ENCODE measurements at places on chromosomes 7 and 10.

- peak; percentile 62 for DNase-seq
These were observed 1.5 kb downstream of the DOCK4 start for GRCh38 chr7:112204499-112205342.

DNA sequence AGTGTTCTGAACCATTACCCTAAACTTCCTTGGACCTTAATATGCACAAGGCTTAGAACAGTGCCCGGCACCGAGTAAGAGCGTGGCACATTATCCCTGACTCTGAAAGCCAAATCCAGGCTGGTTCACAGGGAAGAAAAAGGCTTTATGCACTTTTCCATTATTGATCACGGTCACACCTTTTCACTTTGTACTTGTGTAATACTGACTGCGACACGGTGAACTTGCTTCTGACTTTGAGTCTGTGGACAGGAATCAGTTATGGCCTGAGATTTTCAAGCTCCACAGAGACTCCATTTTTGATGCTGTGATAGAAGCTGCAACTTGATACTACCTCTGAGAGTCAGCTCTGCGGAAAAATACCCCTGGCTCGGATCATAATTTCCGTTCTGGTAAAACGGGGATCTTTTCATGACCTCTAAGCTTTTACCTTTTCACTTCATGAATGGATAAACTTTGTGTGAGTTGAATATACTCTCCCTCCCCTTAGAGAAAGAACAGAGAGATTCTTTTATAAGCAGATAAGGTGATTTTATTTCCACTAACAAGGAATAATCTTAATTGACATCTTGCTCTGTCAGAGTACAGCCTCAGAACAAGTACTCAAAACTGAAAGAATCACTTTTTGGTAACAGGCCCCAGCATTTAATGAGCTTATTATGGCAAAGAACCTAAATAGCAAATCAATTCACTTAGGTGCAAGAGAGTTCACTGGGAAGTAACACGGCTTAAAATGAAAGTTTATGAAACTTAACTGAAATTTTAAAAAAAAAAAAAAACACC lies 88.8 kb downstream of the ELMO1 start:
- no peak for DNase-seq

GRCh38 chr7:30924624-30925023 lies 13.0 kb downstream of the AQP1 start:
- DNase-seq, result no peak

DNA sequence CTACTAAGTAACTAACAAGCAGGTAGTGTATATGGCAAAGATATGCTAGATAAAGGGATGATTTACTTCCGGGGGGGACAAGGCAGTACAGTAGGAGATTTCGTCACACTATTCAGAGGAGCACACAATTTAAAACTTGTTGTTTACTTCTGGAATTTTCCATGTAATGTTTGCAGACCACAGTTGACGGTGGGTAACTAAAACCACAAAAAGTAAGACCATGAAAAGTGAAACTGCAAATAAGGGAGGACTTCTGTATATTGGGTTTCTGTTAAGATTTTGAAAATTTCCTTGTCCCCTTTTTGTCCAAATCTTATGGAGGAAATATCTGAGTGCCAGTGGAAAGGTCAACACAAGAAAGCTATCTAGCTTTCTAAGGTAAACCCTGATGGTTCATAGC lies 170.0 kb downstream of the ELAPOR2 start:
- no peak for DNase-seq

- DNase-seq, result peak; percentile 40
These were observed 50.8 kb downstream of the C10orf120 start for GRCh38 chr10:122648599-122649428.

GRCh38 chr10:22977751-22978150 lies 49.9 kb downstream of the ARMC3 start:
- DNase-seq, result no peak

- DNase-seq, result no peak
These were observed 122.6 kb upstream of the LSM8 start for GRCh38 chr7:118061386-118061785.

- DNase-seq, result no peak
These were observed 70.1 kb upstream of the ARHGAP21 start for GRCh38 chr10:24793648-24794379.

GRCh38 chr7:102988631-102989560 lies 76.1 kb downstream of the LRRC17 start:
- DNase-seq, result no peak

GRCh38 chr10:89615112-89615511 lies 29.9 kb downstream of the PANK1 start:
- DNase-seq, result no peak

GRCh38 chr10:73131301-73131700 lies 21.0 kb downstream of the NUDT13 start:
- DNase-seq, result no peak

- peak; percentile 85 for DNase-seq
These were observed 227.7 kb downstream of the CUX1 start for GRCh38 chr7:102044984-102045673.

- no peak for DNase-seq
These were observed 59.7 kb upstream of the CDK14 start for GRCh38 chr7:90536449-90536848.

DNA sequence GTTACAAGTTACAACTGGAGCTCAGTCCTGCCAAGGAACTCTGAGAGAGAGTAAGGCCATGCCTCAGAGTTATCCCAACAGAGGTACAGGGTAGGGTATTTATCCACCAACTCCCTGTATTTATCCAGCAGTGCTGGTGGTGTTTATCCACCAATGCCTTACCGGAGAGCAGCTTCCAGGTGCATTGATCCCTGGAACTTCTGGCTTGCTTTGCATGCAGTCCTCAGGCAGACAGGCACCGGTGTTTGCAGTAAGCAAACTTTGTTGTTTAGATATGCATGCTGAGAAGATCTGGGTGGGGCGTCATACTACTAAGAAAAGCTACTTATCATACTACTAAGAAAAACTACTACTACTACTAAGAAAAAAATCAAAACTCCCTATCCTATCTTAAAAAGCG lies 92.4 kb downstream of the CYP26A1 start:
- DNase-seq, result no peak

DNA sequence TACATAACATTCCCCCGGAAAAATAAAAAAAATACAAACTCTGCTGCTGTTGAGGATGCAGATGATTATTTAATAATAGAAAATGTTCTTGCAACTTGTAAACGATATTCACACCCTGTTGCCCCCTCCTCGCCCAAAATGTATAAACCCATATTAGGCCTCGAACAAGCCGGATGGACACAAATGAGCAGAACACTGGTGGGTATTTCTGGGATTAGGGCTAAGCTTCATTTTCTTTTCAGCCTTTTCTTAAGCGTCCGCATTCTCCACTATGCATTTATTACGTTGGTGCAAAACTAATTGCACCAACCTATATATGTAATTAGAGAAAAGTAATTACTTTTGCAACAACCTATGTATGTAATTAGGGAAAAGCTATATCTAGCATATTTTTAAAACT lies 349 bp upstream of the GNG11 start:
- DNase-seq, result no peak

- no peak for DNase-seq
These were observed 37.1 kb downstream of the MAT1A start for GRCh38 chr10:80252296-80252887.

GRCh38 chr10:48430402-48430993 lies 124.0 kb downstream of the MAPK8 start:
- no peak for DNase-seq

DNA sequence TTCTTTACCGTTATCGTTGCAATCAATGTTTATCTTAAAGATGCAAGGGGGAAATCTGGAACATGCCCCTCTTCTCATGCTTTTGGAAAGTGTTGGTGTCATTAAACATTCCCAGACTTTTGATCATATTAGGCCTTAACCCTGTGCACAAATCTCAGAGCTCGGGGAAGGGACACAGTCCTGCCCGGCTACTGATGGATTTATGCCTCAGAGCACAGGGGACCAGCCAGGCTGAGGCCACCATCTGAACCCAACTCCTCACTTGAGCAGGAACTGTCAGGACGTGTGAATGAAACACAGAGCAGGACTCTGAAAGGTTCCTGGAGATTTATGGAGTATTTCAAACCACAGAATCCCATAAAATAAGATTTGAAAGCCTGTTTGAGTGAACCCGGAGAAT lies 132.0 kb upstream of the CXCL12 start:
- no peak for DNase-seq

DNA sequence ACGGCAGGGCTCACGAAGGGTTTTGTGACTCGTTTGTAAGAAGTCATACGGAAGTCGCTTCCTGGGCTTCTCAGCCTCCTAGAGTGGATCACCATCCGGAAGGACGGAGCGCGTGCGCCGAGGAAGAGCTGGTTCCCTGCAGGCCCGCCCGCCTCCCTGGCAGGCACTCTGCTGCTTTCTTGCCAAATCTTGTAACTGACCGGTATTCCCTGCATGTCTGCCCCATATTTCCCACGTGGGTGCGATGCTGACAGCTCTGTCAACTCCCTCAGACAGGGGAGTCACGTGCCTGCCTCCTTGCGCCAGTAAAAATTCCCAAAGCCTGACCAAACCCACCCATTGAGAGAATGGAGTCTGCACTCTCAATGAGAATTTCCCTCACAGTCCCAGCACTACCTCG lies 12.7 kb downstream of the SHH start:
- DNase-seq, result no peak

DNA sequence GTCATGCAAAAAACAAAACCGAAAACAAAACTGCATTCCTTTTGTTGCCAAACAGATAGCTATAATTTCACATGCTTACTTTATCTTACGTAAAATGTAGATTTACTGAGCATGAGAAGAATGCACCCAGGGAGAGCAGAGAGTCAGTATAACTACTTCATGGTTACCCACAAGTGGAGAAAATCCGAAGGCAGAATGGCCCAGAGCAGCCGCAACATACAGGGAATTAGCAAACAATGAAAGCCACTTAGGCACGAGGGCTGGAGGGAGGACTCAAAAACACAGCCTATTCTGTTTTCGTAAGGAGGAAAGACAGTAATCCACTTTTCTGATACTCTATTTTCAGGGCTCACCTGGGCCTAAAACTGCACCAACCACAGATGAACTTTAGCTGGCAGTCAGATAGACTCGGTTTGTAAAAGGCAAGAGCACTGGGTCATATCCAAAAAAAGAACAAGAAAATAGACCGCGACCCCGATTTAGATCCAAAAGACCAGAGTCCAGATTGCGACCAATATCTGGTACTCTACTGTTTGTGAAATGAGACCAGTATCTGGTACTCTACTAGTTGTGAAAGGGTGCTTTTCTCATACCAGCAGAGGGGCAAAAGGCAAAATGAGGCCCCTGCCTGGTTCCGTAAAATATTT lies 1.3 kb downstream of the ITPRIP start:
- DNase-seq, result no peak

DNA sequence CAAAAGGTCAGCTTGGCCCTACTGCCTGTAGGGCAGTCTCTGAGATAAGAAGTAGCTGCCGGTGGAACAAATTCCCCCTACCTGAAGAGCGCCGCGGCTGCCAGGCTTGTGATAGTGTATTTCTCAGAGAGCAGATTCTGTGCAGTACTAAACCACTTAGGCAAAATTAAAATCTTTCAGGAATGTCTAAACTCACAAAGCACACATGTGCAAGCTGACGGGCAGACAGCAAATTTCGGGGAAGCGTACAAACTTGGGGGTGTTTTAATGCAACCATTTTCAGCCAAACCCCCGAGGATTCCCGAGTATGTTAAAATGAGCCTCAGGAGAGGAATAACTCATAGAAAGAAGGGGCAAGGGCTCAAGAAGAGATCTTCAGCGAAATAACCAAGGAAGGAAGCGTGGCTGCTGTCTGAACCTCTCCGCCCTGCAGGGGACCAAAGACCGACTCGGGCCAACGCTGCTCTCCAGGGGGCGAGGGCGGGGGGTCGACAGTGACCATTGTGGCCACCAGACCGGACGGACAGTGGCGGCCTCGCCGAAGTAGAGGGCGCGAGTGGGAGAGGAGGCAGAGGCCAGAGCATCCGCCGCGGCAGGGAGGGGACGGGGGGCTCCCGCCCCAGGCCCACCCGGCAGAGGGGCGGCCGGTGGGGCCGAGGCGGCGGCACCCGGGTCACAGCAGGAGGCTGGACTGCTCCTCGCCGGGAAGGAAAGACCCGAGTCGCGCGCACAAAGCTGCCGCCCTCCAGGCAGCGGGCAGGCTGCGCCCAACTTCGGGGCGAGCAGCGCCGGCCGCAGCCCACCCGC lies 819 bp downstream of the HYCC1 start:
- peak; percentile 59 for DNase-seq

DNA sequence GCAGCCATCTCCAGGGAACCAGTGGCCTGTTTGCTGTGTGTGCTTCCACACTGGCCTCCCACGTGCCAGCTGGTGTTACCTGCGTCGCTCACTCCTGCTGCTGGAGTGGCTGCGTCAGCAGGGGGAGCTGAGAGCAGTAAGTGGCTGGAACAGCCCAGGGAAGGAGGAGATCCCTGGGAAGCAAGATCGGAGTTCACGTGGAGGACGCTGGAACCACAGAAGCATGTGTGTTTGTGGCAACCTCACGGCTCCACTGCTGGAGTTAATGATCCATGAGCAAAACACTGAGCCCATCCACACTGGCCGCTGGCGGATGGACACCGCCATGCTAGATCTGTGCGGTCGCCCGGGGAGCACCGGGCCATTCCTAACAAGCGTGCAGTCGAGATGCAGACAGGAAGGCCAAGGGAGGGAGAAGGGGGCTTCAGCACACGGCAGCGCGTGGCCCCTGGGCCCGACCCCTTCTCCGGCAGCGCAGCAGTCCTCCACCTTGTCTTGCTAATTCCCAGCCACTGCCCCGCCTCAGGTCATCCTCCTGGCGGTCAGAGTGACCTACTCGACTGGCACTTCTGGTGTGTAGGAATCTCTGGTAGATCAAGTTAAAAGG lies 68.5 kb upstream of the EEPD1 start:
- peak; percentile 50 for DNase-seq

DNA sequence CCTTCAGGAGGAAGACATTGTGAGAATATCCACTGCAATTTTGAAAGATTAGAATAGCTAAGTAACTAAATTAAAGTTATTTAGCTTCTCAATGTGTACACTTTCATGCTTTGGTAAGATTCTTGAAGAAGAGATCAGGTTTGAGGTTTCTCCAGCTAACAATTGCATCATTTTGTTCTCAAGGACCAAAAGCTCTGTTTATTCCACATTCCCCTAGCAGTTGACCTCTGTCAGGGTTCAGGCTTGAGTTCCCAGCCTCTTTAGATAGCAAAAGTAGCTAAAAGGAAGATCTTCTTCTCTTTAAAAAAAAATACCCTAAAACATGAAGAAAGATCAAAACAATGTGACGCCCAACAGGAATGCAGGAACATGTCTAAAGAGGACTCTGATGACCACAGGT lies 179.4 kb upstream of the IGFBP3 start:
- no peak for DNase-seq

DNA sequence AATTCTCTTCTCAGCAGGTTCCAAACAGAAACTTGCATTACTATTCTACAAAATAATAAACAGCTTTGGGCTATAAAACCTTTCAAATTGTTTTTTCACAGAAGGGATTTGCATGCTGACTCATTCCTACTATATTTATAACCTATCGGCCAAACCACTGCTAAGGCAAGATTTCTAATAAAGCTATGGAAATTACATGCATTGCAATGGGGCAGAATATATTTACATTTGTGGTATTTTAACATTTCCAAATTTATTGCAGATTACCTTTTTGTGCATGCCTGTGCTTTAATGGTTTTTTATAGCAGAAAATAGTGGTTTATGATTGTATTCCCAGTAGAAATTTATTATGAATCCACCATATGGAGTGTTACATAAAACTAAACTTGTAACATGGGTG lies 69.0 kb upstream of the NPVF start:
- no peak for DNase-seq

Measured in NCI-H1092 treated with DMSO at 0.1 percent for 48 hours (cell line).